Pancreas (tissue), 10 donors: ENCODE measurements at places on chromosomes 16 and 17. TPM values are rescaled to one million over a fixed set of nuclear protein-coding genes. Genes with fewer than 3 reads are reported as not detected.

VAC14 gene
- 9.6 TPM for total RNA-seq

ASB16 gene
- total RNA-seq = 1.1 TPM

MT1A gene
- 2.9 TPM for total RNA-seq

RGS11 gene
- total RNA-seq = 8.0 TPM

CACNG3 gene
- total RNA-seq = not detected

NOTUM gene
- total RNA-seq = 0.16 TPM
